A549 treated with RU486 at 1 μM for 4 hours (cell line): ENCODE measurements at places on chromosomes 16 and 17. TPM values are rescaled to one million over a fixed set of nuclear protein-coding genes. Genes with fewer than 3 reads are reported as not detected.

Gene APRT
- 284 to 410 TPM (median 397 TPM) in 5 replicates for total RNA-seq

Gene ZG16B
- 0.73 to 1.3 TPM (median 0.93 TPM) in 5 replicates for total RNA-seq

Gene PTRH2
- 107 to 131 TPM (median 121 TPM) in 5 replicates for total RNA-seq

Gene CRISPLD2
- total RNA-seq = 2.7 to 3.8 TPM (median 3.5 TPM) in 5 replicates

Gene IGF2BP1
- total RNA-seq = 52.3 to 95.3 TPM (median 84.2 TPM) in 5 replicates

Gene PPL
- total RNA-seq = 1.9 to 2.7 TPM (median 2.4 TPM) in 5 replicates
